ENCODE measurements at places on chromosomes 2 and 18. TPM values are rescaled to one million over a fixed set of nuclear protein-coding genes. Genes with fewer than 3 reads are reported as not detected.

PCBP1 gene
- total RNA-seq, result 401 TPM

DNA sequence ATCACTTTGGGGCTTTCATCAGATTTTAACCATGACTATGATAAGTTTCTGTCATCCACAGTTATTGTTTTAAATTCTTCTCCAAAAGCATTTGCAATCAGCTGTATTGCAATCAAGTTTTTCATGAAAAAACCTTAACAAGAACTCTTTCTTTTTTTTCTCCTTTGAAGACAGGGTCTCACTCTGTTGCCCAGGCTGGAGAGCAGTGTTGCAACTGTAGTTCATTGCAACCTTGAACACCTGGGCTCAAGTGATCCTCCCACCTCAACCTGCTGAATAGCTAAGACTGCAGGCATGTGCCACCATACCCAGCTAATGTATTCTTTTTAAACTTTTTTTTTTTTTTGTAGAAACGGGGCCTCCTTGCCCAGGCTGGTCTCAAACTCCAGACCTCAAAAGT, 45.5 kb upstream of the C2orf66 start:
- no peak for DNase-seq

SERPINB13 gene
- not detected for total RNA-seq

DNA sequence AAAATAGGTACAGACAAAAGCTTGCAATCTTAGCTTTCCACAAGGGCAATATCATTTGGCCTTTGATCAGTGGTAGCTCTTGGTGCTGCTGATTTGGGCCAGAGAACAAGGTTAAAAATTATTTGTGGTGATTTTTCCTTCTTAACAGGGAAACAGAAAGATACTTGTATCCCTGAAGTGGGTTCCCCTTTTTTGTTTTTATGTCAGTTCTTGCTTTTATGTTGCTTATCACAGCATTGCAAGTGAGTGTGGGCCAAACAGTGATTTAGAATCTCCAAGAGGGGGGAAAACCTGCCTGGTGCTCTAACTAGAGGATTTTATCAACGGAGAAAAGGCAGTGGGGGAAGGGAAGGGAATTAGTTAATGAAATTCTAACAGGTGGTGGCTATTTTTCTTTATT, 197.6 kb upstream of the SP5 start:
- no peak for DNase-seq

GRCh38 chr2:19046986-19047780, 311.2 kb downstream of the OSR1 start:
- no peak for DNase-seq

GRCh38 chr2:66443979-66444861, 9.3 kb downstream of the MEIS1 start:
- DNase-seq, result no peak

IL36RN gene
- not detected for total RNA-seq

DNA sequence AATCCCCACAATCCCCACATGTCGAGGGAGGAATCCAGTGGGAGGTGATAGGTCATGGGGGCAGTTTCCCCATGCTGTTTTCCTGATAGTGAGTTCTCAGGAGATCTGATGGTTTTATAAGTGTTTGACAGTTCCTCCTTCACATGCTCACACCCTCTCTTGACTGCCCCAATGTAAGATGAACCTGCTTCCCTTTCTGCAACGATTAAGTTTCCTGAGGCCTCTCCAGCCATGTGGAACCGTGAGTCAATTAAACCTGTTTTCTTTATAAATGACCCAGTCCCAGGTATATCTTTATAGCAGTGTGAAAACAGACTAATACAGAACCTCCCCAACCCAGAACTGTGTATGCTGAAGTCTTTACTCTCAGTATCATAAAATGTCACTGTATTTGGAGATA, 289.5 kb upstream of the MMADHC start:
- no peak for DNase-seq

POTEJ gene
- 0.17 TPM for total RNA-seq

DNA sequence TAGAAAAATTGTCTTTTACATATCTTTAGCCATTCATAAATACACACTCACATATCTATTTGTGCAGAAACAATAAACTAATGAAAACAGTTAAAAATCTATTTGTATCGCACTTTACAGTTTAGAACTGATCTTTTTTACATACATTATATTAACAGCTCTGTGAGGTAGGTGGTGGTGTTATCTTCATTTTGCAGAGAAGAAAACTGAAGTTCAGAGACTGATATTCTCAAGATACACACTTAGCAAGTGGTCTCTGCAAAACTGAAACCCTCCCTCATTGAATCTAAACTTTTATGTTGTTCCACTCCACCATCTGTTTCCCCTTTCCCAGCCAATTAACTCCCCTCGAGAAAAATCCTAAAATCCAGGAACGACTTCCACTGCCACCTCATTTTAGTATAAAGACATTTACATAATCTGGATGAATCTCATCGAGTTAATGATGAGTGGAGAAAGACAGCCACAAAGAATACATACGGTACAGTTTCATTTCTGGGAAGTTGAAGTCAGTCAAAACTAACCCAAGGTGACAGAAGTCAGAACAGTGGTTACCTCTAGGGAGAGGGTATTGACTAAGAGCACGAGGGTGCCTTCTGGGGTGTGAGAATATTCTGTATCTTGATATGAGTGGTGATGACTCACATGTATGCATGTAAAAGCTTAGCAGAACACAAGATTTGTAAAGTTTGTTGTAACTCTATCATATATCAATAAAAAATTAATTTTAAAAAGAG, 524.2 kb upstream of the TCF4 start:
- no peak for DNase-seq

RBKS gene
- total RNA-seq, result 8.9 TPM

GRCh38 chr2:40886100-40886499, 434.2 kb upstream of the SLC8A1 start:
- DNase-seq, result no peak

SPATA3 gene
- total RNA-seq, result not detected

ABCG8 gene
- total RNA-seq, result 0.12 TPM

SFXN5 gene
- total RNA-seq, result 26.4 TPM

DNA sequence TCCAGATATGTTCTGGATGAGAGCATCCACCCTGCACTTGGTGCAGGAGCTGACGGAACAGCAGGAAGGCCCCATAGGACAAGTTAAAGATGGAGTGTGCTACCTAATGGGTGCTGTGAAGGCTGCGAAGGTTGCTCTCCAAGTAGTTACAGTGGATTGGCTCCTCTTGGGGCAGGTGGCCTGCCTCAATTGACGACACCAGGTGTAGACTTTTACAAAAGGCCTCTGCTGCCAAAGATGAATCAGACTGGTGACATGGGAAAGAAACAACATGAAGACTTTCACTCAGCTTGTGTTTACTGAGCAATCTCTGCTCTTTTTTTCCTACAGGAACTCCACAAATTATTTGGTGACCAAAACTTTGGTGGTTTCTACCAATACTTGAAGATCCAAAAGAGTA, 437.7 kb downstream of the PLCL1 start:
- no peak for DNase-seq

DNA sequence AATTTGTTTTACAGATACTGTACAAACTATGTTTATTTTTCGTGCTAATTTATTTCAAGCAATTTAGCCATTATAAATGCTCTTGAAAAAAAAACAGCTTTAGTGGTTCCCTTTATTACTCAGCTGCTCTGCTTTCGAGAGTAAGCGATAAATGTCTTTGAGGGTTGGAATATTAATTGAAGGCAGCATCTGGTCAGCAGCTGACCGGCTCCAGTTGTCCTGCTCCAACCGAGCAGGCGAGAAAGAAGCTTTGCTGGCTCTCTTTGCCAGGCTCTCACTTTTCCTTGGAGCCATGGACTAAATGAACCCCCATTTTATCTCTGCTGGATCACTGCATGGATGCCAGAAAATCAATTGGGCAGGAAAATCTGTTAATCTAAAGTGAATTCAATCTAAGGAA, 147.4 kb downstream of the LNPK start:
- no peak for DNase-seq
